ENCODE measurements at places on chromosomes 7 and 10. TPM values are rescaled to one million over a fixed set of nuclear protein-coding genes. Genes with fewer than 3 reads are reported as not detected.

Gene PAX4
- not detected for polyA plus RNA-seq

Gene PTN
- not detected for polyA plus RNA-seq

Gene AGAP9
- 17.5 TPM for polyA plus RNA-seq

Gene TDRD1
- polyA plus RNA-seq, result 0.03 TPM

Gene TMEM72
- polyA plus RNA-seq, result not detected

Gene MMRN2
- polyA plus RNA-seq, result 1.0 TPM

Gene UCN3
- not detected for polyA plus RNA-seq

Gene GTF2IRD1
- polyA plus RNA-seq, result 0.45 TPM

Gene PLAU
- 0.04 TPM for polyA plus RNA-seq

Gene NPC1L1
- 0.10 TPM for polyA plus RNA-seq

Gene SPDYE6
- polyA plus RNA-seq, result not detected

Gene CLRN3
- not detected for polyA plus RNA-seq

Gene DNAH11
- not detected for polyA plus RNA-seq

Gene NCF1
- polyA plus RNA-seq, result 643 TPM

Data from B cell (primary cell).